NCI-H524 (cell line): ENCODE measurements at places on chromosomes 2 and 18.

DNA sequence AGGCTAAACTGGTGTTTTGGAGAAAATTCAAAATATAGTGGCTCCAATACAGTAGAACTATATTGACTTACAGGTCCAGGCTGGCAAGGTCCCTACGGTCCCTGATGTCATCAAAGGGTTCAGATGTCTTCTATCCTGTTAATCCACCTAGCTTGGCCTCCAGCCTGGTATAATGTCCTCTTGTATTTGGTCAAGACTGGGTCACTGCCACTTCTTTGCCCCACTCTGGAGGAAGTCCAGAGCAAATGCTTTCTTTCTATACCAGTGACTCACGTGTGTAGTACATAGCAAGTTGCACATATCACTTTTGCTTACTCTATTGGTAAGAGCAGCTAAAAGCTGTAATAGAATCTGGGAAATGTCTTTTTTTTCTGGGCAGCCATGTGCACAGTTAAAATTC is 80.8 kb downstream of the LCLAT1 start:
- no peak for DNase-seq

GRCh38 chr2:111252436-111252835 is 131.7 kb downstream of the BCL2L11 start:
- no peak for DNase-seq

DNA sequence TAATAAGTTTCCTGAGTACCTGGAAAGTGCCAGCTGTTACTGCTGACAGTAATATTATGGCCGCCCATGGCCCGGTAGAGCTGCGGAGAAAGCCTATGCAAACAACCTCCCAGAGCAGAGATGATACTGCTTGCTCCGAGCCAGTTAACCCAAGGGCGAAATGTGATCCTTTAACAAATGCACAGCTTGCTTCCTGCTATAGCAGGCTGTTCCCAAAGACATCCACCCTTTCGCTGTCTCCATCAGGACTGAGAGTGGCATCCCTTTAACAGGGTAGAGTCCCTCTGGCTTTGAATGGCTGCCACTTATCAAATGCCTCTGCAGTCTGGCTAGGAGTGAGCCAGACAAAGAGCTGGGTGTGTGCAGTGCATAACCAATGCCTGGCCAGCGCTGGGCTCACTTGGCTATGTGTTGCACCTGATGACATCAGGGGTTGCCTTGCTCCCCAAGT is 69.7 kb upstream of the DAPL1 start:
- DNase-seq = peak; percentile 95

DNA sequence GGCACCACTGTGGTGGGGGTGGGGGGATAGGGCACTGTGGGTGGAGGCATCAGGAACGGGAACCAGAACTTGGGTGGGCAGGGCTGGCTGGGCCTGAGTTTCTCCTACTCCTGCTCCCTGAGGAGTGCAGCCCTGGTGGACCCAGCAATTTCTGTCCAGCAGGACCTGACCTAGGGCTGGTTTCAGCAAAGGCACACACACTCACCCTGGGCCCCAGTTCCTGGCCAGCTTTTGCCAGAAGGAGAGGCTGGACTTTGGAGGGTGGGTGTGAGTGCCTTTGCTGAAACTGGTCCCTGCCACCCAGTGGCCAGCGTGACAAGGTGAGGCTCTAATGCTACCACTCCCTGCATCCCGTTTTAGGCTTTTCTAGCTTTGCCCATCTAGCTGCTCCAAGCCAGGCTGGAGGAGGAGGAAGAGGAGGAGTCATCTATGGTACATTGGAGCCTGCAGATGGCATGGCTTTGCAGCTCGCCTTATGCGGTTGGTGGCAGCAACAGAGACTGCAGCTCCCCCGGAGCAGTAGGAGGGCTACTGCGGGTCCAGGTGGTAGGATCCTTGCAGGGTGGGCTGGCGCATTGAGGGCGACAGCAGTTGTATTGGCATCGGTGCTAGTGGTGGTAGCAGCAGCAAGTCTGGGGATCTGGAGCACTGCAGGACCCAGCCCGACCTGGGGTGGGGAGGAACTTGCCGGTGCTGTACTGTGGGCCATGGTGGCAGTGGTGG is 40.4 kb upstream of the IMP4 start:
- no peak for DNase-seq
